Activated T-cell treated with anti-CD3 and anti-CD28 coated beads for 4 hours (primary cell): ENCODE measurements at places on chromosomes 3 and 15.

- DNase-seq = no peak
These were observed 61.4 kb downstream of the GLB1 start for GRCh38 chr3:33035596-33035995.

GRCh38 chr15:92664178-92664900, 8.8 kb upstream of the FAM174B start:
- DNase-seq = no peak

DNA sequence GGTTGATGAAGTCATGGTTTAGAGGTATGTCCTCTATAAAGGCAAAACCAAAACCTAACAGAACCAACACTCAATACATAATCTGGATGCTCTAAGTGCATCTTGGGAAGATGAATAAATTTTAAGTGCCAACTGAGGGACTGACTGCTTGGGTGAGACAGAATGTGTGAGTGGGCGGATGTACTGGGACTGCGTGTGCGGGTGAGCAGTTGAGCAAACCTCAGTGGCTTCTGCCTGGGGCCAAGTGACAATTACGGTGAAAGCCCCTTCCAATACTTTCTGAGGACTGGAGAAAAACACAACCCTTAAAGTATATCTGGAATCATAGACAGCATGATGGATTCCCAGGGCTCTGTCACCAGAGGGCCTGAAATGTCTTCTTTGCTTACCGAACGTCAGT, 80.1 kb upstream of the FEZF2 start:
- no peak for DNase-seq

- DNase-seq = no peak
These were observed 49.9 kb upstream of the LPP start for GRCh38 chr3:188104050-188104449.

GRCh38 chr15:42079401-42079908, 14.9 kb downstream of the PLA2G4D start:
- no peak for DNase-seq

DNA sequence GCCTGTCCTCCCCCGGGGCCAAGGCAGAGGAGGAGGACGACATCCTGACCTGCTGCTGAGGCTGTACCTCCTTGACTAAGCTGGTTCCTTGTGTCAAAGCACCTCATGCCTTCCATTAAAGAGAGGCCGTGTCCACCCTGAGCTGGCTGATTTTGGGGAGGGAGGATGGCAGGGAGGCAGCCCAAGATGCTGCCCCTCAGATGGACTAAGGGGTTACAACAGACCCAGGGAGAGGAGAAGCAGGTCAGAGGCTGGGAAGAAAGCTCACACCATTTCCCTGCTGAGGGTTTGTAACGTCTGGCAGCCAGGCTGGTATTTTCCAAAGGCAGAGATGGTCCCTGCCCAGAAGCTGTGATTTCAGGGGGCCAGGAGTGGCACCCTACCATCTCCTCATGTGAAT, 2.7 kb upstream of the ITIH3 start:
- DNase-seq = no peak

DNA sequence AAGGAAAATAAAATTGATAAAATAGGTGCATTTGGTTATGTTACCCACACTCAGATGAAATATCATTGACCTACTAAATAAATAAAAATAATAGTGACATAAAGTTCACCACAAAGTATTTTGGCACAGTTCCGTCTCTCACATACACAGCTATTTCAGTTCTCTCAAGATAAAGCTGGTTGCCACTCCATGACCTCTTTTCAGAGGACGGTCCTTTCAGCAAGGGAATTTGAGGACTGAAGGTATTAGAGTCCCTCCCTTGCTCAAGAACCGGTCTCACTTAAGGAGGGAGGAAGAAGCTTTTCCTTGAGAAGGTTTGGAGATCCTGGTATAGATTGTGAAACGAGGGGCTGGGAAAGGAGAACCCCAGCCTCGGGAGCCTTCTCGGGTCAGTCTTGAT, 285.5 kb upstream of the CFAP20DC start:
- DNase-seq = no peak

- no peak for DNase-seq
These were observed 126.1 kb downstream of the LRRK1 start for GRCh38 chr15:101045236-101045646.
